Transverse colon (tissue), 4 donors: ENCODE measurements at places on chromosomes 1 and 21. TPM values are rescaled to one million over a fixed set of nuclear protein-coding genes. Genes with fewer than 3 reads are reported as not detected.

GRCh38 chr1:110829955-110830553 lies 42.9 kb upstream of the CD53 start:
- H3K27ac ChIP-seq, result no peak overlapping the region
- H3K4me3 ChIP-seq, result no peak overlapping the region
- H3K36me3 ChIP-seq, result no peaks in the 10 kb centered on the region
- H3K4me1 ChIP-seq, result no peaks in the 10 kb centered on the region
- no peak for DNase-seq

DNA sequence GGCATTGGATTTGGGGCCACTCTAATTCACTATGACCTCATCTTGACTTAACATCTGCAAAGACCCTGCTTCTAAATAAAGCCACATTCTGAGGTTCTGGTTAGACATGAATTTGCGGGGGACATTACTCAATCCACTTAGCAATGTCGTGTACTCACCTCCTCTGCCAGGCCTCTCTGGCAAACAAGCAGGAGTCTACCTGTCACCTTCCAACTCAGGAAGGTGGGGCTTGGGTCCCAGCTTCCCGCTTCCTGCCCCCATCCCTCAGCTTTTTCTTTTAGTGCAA lies 177.8 kb downstream of the PSMG1 start:
- H3K27ac ChIP-seq, result peak overlapping the region; percentile 81
- peaks cover 46% of the 10 kb centered on the region for H3K4me1 ChIP-seq
- no peaks in the 10 kb centered on the region for H3K27me3 ChIP-seq
- DNase-seq, result no peak
- H3K36me3 ChIP-seq, result no peaks in the 10 kb centered on the region

Gene PODN
- total RNA-seq, result 38.9 TPM

DNA sequence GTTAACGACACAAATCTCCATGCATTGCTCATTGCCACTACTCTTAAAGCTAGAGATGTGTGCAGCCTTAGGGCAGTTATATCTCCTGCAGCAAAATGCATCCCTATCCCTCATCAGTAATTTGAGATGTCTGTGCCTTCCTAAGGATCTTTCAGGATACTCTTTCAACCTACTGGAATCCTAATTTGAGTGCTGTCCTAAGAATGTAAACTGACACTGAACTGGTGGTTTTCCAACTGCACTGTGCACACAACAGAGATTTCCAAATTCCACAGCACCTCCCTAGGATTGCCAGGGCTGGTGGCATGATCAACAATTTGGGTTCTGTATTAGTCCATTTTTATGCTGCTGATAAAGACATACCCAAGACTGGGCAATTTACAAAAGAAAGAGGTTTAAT lies 193.9 kb downstream of the LTN1 start:
- no peaks in the 10 kb centered on the region for H3K27me3 ChIP-seq
- H3K4me3 ChIP-seq, result no peak overlapping the region
- peak overlapping the region; percentile 41 for H3K27ac ChIP-seq
- H3K36me3 ChIP-seq, result no peaks in the 10 kb centered on the region
- no peaks in the 10 kb centered on the region for H3K4me1 ChIP-seq

Gene GSTM1
- total RNA-seq, result not detected

Gene KCNJ15
- not detected for total RNA-seq

- no peak for DNase-seq
- no peaks in the 10 kb centered on the region for H3K36me3 ChIP-seq
- H3K4me3 ChIP-seq, result no peak overlapping the region
Measured at GRCh38 chr1:197917805-197918651, 856 bp downstream of the LHX9 start.

DNA sequence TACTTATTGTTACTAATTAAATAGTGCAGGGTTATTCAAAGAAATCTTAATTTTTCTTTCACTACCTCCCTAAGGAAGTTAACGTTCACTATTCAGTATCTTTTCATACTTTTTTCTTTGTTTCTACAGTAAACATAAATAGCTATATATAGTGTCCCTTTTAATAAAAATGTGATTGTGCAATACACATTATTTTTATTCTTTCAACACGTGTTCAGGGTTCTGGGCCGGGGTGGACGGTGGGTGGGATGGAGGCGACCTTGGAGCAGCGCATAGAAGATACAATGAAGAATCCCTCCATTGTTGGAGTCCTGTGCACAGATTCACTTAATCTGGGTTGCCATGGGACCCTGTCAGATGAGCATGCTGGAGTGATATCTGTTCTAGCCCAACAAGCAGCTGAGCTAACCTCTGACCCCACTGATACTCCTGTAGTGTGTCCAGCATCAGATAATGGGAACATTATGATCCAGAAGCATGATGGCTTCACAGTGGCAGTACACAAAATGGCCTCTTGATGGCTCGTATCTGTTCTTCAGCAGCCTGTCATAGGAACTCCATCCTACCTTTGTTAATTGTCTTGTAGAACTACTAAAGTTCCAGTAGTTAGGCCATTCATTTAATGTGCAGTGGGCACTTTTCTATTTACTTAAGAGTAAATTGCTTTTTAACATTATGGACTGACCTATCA lies 155.9 kb upstream of the L1TD1 start:
- no peaks in the 10 kb centered on the region for H3K4me1 ChIP-seq
- no peak overlapping the region for H3K4me3 ChIP-seq
- H3K27me3 ChIP-seq, result no peaks in the 10 kb centered on the region
- no peak overlapping the region for H3K27ac ChIP-seq
- H3K36me3 ChIP-seq, result no peaks in the 10 kb centered on the region
